ENCODE measurements at places on chromosomes 13 and 19. TPM values are rescaled to one million over a fixed set of nuclear protein-coding genes. Genes with fewer than 3 reads are reported as not detected.

LHB gene
- 2.7 TPM for polyA plus RNA-seq

EXOC3L2 gene
- polyA plus RNA-seq, result 5.2 TPM

UHRF1 gene
- 17.5 TPM for polyA plus RNA-seq

DNA sequence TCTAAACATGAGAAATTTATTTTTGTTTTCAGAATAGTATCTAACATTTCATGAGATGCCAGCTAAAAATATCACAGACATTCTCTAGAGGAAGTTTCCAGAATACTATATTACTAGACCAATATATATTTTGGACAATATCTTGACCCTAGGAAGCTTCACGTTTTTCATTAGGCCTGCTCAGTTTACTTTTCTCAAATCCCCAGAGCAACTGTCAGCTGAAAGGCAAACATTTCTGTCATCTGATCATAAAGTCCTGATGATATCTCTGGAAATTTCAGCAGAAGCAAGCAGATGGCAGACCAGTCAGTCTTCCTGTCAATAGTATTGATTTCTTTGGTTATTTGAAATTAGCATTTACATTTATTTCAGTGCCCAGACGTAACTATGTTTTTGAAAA is 4.0 kb downstream of the POSTN start:
- DNase-seq, result no peak
- H3K27ac ChIP-seq, result no peak overlapping the region

DNA sequence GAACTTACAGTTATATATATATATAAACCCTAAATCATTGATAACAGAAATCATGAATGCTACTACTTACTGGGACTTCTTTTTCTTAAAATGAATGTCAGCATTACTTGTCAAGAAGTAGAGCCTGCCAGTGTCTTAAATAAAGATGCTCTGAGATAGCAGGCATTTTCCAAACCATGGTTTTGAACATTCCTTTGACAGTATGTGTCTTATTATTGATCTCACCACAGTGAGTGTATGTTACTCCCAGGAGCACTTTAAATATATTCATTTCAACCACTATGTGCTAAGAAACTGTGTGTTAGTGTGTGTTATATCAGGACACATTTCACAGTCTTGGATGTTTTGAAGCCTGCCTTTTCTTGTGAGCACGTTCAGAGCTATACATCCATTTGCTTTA is 28.2 kb downstream of the TNFRSF19 start:
- H3K4me3 ChIP-seq, result no peak overlapping the region
- DNase-seq, result no peak
- peak overlapping the region; percentile 28 for H3K27ac ChIP-seq
- no peaks in the 10 kb centered on the region for H3K27me3 ChIP-seq
- H3K36me3 ChIP-seq, result peaks cover 57% of the 10 kb centered on the region
- H3K4me1 ChIP-seq, result peaks cover 4% of the 10 kb centered on the region

- H3K4me3 ChIP-seq, result no peak overlapping the region
- no peaks in the 10 kb centered on the region for H3K27me3 ChIP-seq
- no peaks in the 10 kb centered on the region for H3K4me1 ChIP-seq
- H3K27ac ChIP-seq, result no peak overlapping the region
Measured at GRCh38 chr13:65677906-65678305, 1552.2 kb downstream of the PCDH9 start.

GRCh38 chr19:33720691-33721682 is 75.7 kb upstream of the KCTD15 start:
- no peak overlapping the region for H3K27ac ChIP-seq
- peaks cover 5% of the 10 kb centered on the region for H3K4me1 ChIP-seq
- no peaks in the 10 kb centered on the region for H3K36me3 ChIP-seq
- no peak for DNase-seq
- H3K4me3 ChIP-seq, result no peak overlapping the region
- no peaks in the 10 kb centered on the region for H3K27me3 ChIP-seq

DNA sequence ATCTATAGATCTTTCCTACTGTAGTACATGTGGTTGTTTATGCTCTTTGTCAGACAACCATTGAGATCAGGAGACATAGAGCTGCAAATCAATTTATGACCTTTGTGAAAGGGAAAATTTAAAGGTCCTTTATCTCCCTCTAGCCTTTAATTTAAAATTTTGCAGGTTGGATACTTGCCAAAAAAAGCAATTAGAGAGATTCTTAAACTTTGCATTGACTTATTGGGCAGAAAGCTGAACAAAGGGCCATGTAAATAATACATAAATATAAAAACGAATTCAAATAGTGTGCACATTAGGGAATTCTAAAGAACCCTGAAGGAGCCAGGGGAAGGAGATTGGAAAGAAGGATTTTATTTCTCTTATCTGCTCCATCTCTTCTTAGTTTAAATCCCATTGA is 22.0 kb upstream of the RB1 start:
- no peak for DNase-seq
- H3K27me3 ChIP-seq, result no peaks in the 10 kb centered on the region
- H3K27ac ChIP-seq, result no peak overlapping the region

GRCh38 chr13:89270736-89271135 is 1599.6 kb downstream of the SLITRK5 start:
- no peaks in the 10 kb centered on the region for H3K27me3 ChIP-seq
- no peak for DNase-seq
- no peaks in the 10 kb centered on the region for H3K4me1 ChIP-seq
- H3K27ac ChIP-seq, result no peak overlapping the region
- no peak overlapping the region for H3K4me3 ChIP-seq

DNA sequence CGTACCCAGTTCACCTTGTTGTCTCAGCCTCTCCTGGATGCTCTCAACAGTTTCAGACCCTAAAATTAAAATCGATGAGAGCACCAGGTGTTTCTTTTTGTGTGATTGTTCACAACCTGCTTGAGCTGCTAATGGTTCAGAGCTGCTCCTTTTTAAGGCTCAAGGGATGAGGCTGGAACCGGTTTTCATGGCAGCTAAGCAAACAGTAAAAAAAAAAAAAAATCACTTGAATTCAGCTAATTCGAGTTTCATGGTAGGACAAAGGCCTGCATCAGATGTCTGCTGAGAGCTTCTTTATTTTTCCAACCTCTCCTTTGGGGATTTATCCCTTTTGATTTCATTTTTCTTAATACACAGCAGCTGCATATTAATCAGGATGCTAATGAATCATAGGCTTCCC is 6.5 kb downstream of the SYCE2 start:
- H3K4me1 ChIP-seq, result peaks cover 6% of the 10 kb centered on the region
- DNase-seq, result no peak
- H3K27ac ChIP-seq, result no peak overlapping the region
- H3K36me3 ChIP-seq, result no peaks in the 10 kb centered on the region
- no peaks in the 10 kb centered on the region for H3K27me3 ChIP-seq

- no peak for DNase-seq
- no peak overlapping the region for H3K4me3 ChIP-seq
- H3K4me1 ChIP-seq, result peaks cover 36% of the 10 kb centered on the region
- H3K36me3 ChIP-seq, result peaks cover 10% of the 10 kb centered on the region
- H3K27ac ChIP-seq, result peak overlapping the region; percentile 22
- H3K27me3 ChIP-seq, result no peaks in the 10 kb centered on the region
Measured at GRCh38 chr19:48878196-48879024, 6.2 kb downstream of the PPP1R15A start.

GRCh38 chr13:74444161-74444571 is 310.0 kb upstream of the KLF12 start:
- no peaks in the 10 kb centered on the region for H3K27me3 ChIP-seq
- no peaks in the 10 kb centered on the region for H3K4me1 ChIP-seq
- H3K36me3 ChIP-seq, result no peaks in the 10 kb centered on the region
- no peak for DNase-seq

GRCh38 chr13:40933508-40934204 is 85.5 kb downstream of the ELF1 start:
- peak overlapping the region; percentile 32 for H3K27ac ChIP-seq
- H3K27me3 ChIP-seq, result no peaks in the 10 kb centered on the region
- no peaks in the 10 kb centered on the region for H3K4me1 ChIP-seq
- H3K4me3 ChIP-seq, result no peak overlapping the region

GRCh38 chr19:16366433-16367260 is 42.0 kb downstream of the KLF2 start:
- H3K36me3 ChIP-seq, result no peaks in the 10 kb centered on the region
- H3K27me3 ChIP-seq, result no peaks in the 10 kb centered on the region
- DNase-seq, result no peak
- H3K4me1 ChIP-seq, result peaks cover 10% of the 10 kb centered on the region

DNA sequence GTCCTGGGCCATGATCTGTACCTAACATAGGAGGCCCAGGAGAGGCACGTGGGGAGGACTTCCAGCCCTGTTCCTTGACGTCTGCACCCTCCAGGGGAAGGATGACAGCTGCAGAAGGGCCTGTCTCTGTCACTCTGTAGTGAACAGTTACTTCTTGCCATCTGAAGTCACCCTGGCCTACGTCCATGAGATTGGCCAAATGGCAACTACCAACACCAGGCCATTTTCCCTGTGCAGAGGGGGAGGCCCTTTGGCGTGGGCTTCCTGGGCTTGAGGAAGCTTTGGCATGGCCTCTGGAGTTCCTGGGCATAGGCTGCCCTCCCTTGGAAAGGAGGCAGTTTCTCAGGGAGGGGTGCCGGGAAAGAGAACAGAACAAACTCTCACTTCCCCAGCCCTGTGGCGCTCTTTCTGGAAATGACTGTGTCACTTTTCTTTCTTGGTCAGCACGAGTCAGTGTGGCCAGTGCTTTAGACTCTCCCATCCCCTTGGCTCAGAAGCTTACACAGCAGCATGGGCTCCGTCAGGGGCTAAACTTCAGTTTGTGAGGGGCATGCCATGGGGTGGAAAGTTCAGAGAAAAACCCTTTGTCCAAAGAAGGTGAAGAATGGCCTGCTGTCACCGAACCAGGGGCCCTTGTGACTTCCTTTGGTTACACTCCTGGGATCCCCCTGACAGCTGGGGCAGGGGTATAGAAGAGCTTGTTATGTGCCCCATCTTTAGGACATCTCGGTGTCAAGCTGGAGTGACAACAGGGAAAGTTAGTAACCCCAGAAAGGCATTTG is 5.3 kb downstream of the CARM1 start:
- H3K27me3 ChIP-seq, result no peaks in the 10 kb centered on the region
- peaks cover 25% of the 10 kb centered on the region for H3K4me1 ChIP-seq
- H3K36me3 ChIP-seq, result no peaks in the 10 kb centered on the region
- no peak for DNase-seq
